ENCODE measurements at places on chromosomes 13 and 19.

GRCh38 chr13:64709079-64709478 is 2521.1 kb downstream of the PCDH9 start:
- peak; percentile 54 for DNase-seq
- no peak overlapping the region for H3K27ac ChIP-seq
- H3K27me3 ChIP-seq: no peaks in the 10 kb centered on the region
- no peak overlapping the region for H3K4me3 ChIP-seq

- H3K27ac ChIP-seq: no peak overlapping the region
- peak; percentile 83 for DNase-seq
- no peak overlapping the region for H3K4me3 ChIP-seq
- H3K36me3 ChIP-seq: no peaks in the 10 kb centered on the region
- peaks cover 4% of the 10 kb centered on the region for H3K4me1 ChIP-seq
Measured at GRCh38 chr13:49635599-49636433, 7.5 kb downstream of the ARL11 start.

GRCh38 chr13:20566468-20566897 is 474 bp upstream of the IFT88 start:
- H3K27ac ChIP-seq: peak overlapping the region; percentile 94
- H3K27me3 ChIP-seq: no peaks in the 10 kb centered on the region
- H3K36me3 ChIP-seq: no peaks in the 10 kb centered on the region
- H3K4me1 ChIP-seq: no peaks in the 10 kb centered on the region
- DNase-seq: peak; percentile 90

DNA sequence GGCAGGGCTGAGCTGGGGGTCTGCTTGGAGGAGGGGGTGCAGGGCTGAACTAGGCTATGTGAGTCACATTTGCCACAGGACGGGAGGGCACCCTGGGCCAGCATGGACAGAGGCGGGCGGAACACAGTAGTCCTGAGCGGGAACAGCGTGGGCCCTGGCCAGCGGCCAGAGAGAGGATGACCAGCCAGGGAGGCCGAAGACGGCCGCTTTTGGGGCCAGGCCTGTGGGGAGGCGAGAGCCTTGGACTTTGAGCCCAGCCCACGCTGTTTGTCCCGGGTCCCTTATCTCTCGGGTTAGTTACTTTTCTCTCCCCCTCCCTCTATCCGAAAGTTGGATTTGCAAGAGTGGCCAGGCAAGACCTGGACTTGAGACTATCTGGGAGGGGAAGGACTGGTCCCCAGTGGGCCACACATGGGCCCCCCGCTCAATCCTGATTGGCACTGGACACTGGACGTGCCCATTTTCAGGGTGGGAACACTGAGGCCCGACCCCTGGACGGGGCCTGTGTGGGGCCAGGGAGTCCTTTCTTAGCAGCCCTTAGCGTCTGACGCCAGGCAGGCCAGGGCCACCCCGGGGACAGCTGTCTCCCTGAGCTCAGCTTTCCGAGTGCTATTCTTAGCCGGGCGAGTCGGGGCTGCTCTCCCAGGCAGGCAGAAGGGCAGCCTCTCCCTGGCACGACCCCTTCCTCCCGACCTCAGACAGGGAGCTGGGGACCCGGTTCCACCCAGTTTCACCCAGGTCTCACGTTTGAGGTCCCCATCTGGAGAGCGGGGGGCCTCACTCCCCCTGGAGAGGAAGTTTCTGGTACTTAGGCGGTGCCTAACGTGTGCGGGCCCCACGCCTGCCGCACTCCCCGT is 833 bp downstream of the GAMT start:
- H3K36me3 ChIP-seq: no peaks in the 10 kb centered on the region
- no peaks in the 10 kb centered on the region for H3K4me1 ChIP-seq
- no peaks in the 10 kb centered on the region for H3K27me3 ChIP-seq
- H3K27ac ChIP-seq: no peak overlapping the region
- no peak for DNase-seq

- no peak overlapping the region for H3K27ac ChIP-seq
- no peak overlapping the region for H3K4me3 ChIP-seq
- no peaks in the 10 kb centered on the region for H3K27me3 ChIP-seq
- no peaks in the 10 kb centered on the region for H3K4me1 ChIP-seq
Measured at GRCh38 chr13:50290186-50290585, 274.9 kb downstream of the KCNRG start.
